ENCODE measurements at places on chromosomes 12 and 14.

GRCh38 chr12:5078423-5078822, 34.7 kb downstream of the KCNA5 start:
- no peak for DNase-seq

DNA sequence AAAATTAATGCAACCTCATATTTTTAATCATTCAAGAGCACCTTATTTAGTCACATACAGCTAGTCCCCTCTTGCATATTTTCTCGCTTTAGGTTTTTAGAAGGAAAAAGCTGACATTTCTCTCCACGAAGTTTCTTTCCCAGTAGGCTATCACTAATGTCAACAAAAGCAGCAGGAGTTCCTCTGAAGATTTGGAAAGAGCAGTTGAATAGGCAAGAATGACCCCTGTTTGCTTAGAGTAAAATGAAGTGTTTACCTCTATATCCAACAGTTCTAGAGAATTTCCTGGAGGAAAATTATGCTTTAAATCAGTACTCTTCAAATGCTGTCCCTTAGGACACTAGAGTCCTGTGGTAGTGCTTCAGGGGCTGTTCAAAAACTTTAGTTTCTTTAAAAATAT, 188.1 kb upstream of the PRKD1 start:
- no peak for DNase-seq

DNA sequence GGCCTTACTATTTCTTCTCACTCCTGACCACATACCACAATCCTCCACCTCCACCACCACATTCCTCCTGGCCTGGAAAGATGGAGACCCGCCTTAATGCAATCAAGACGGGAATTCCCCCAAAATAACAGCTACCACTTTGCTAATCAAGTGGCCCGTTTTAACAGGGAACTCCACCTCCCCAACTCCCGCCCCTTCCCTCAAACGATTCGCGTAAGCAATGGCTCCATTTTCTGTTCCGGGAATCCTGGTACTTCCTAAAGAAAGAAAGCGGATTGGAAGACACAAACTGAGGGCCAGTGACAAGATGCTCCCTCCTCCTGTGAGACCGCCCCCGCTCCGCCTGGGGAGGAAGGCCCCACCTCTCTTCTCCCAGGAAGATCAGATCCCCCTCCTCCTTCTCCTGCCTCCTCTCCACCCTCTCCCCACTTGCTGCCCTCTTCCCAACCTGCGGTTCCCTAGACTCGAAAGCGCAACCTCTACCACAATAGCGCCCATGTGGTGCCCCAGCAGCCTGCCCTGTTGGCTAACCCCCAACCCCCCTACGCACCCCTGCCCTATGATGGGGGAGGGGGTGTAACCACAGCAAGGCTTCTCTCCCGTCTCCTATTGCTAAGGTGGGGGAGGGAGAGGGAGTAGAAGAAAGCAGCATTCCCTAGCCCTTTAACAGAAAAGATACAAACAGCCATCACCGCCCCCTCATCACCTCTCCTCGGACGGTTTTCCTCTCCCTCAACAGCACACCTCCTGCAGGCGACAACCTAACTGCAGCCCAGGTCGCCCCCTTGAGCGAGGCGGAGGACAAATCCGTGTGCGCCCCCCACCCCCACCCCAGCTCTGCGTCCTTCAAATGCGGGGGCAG, 777 bp downstream of the ARF3 start:
- DNase-seq: no peak

DNA sequence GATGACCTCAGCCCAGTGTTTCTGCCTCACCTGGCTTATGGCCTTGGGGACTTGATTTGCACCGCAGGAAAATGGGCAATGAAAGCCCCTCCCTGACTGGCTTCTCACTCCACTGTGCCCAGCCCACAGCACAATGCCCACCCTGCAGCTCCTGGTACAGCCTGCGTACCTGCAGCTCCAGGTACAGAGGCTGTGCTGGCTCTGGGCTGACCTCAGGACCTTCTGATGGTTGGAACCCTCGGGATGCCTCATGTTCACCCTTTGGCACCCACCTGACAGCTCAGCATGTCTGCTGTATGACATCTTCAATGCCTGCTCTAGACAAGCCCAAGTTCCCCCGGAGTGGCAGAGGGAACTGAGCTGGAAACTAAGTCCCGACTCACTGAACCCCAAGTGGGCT, 87.1 kb downstream of the ALG10 start:
- DNase-seq: no peak

GRCh38 chr12:7646178-7646475, 19.6 kb downstream of the APOBEC1 start:
- no peak for DNase-seq

Data from CD4-positive, alpha-beta T cell (primary cell).